NCI-H510A treated with DMSO at 0.1 percent for 48 hours (cell line): ENCODE measurements at places on chromosomes 5 and 9.

GRCh38 chr9:129319076-129319937, 141.2 kb upstream of the IER5L start:
- no peak for DNase-seq

DNA sequence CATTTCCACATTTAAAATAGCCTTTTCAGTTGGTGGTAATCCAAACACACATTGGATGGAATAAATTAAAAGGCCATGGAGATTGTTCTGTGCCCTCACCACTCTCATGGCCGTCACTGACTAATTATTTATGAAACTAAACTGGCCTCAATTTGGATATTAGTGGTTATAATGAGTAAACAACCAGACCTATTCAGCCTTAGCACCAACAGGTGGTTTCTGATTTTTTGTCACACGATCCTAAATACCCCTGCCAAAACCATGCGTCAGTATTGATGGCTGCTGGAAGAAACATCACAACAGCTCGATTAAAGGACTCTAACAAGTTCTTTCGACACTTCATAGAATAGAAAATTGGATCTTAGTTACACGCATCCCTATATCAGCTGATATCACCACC, 276.0 kb upstream of the DAP start:
- no peak for DNase-seq

- DNase-seq: no peak
These were observed 153.3 kb downstream of the RGS3 start for GRCh38 chr9:113616621-113617496.

GRCh38 chr5:155626592-155626991, 613.0 kb downstream of the KIF4B start:
- DNase-seq: no peak

GRCh38 chr5:57267805-57268204, 93.9 kb downstream of the GPBP1 start:
- DNase-seq: no peak

GRCh38 chr5:52710972-52711596, 76.6 kb upstream of the ITGA1 start:
- DNase-seq: no peak

DNA sequence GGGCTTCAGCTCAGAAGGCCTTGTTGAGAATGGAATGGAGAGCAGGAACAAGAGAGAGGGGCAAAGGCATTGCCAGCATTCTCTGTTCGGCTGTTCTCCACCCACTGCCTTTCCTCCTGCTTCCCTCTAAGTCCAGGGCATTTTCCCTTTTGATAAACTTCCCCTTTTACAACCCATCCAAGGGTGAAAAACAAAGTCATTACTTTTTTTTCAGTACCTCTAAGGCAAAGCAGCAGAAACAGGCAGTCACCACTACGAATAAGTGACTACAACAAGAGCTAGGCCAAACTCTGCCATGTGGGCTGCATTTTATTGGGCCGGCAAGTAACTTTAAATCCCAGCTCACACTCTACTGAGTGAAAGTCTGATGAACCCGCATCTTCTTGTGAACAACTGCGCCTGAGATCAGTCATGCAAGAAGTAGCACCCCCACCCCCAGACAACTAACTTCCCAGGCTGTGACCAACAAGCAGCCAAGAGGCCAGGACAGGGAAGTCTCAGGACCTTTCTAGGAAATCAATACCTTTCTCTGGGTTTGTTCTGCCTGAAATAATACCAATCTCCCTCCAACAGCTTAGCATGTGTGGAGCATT, 13.1 kb downstream of the IL7R start:
- no peak for DNase-seq

GRCh38 chr9:135804581-135805421, 102.5 kb downstream of the CAMSAP1 start:
- no peak for DNase-seq

DNA sequence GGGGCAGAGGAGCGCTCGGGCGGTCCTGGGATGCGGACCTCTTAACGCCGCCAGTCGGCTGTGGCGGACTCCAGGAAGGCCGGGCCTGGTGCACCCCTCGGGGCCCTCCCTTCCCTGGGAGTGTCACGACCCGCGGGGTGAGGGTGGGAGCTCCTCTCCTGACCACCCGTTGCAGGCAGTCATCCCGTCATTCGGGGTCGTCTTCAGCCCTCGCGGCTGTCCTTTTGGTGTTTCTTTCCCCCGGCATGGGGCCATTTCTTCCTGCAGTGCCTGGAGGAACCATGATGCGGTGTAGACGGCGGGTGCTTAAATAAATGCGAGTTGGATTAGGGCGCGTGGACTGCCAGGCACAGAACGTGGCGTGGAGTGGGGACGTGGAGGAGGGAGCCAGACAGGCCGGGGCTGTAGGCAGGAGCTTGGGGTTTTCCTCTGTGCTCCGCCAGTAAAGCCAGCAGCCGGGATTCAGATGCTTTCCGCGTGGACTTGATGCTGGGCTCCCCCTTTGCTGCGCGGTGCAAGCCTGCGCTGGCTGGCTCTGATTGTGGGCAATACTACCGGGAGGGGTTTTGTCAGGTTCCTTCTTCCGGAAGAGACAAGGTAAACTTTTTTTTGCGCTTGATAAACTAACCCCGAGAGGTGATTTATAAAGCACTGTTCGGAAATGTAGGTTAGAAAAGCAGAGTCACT, 868 bp downstream of the KDM4C start:
- peak; percentile 55 for DNase-seq

DNA sequence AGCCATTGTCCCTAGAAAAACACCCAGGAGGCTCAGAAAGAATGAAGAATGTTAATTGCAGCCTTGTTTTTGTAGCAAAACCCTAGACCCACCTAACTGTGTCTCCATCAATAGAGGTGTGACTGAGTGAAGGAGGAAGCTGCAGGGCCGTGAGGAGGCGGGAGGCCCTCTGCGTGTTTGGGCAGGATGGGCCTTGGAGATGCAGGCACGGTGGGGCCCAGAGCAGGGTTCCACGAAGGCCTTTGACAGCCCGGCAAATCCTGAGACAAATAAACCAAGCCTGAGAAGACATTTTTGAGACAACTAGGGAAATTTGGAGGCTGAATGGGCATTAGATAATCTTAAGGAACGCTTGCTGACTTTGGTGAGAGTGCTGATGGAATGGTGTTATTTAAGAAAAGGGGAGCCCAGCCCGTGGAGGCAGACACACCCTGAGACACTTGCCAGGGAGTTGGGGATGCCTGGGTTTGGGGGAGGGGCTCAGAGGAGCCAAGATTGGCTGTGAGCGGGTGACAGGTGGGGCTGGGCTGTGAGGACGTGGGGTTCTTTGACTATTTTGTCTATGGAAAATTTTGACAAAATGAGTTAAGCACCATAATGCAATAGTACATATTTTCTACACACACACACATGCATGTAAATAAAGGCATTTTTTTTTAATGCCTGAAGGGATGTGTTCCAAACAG, 48.8 kb downstream of the BARX1 start:
- no peak for DNase-seq

GRCh38 chr5:150064681-150065220, 21.6 kb downstream of the CSF1R start:
- DNase-seq: no peak

GRCh38 chr5:40601198-40601868, 78.4 kb upstream of the PTGER4 start:
- no peak for DNase-seq

DNA sequence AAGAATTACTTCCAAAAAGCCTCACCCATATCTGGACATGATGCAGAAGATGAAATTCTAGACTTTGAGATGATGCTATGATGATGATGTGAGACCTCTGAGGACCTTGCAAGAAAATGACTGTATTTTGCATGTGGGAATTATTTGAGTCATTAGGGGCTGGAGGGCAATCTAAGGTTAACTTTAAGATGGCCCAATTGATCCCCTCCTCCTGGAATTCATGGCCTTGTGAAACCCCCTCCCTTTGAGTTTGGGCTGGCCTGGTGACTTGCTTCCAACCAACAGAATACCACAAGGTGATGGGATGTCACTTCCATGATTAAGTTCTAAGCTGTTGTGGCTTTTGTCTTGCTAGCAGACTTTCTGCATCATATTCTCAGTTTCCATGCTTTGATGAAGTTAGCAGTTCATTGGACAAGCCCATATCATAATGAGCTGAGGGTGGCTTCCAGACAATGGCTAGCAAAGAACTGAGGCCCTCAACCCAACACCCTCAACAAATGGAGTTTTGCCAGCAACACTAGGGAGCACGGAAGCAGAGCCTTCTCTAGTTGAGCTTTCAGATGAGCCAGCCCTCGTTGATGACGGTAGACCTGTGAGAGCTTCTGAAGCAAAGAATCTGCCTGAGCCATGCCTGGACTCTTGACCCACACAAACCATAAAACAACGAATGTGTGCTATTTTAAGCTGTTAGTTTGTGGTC, 7.4 kb upstream of the AMACR start:
- no peak for DNase-seq

DNA sequence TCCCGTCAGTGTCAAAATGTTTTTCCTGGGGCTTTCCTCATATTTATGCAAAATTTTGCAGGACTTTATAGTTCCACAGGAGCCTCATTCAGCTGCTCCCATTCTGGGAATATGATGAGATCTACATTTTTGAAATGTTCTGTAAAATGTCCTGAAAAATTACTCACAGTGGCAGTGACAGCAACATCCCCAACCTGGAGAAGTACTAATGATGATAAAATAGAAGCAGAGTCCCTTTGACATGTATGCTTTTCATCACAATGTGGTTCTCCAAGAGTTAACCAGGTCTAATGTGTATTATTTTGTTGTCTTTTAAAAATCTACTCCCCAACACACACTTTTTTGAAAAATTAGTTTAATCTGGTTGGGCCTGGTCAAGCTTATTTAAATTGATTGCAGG, 36.1 kb downstream of the RORB start:
- DNase-seq: no peak

- no peak for DNase-seq
These were observed 12.0 kb downstream of the SAR1B start for GRCh38 chr5:134620634-134621033.

DNA sequence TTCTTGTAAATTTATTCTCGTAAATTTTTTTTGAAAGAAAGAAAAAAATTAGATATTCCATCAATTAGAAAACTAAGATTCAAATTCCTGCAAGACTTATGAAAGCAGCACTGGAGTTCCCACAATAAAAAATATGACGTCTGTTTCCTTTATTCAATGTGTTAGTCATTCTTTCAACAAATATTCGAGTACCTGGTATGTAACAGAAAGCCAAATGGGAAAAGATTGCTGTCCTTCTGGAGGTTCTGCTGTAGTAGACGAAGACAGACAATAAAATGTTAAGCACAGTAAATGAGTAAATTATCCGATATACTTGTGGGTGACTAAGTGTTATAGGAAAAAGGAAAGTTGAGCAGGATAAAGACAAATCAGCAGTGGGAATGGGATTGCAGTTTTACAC, 92.2 kb downstream of the ADAMTSL1 start:
- DNase-seq: no peak
